Stimulated activated CD8-positive, alpha-beta memory T cell treated with anti-CD3 and anti-CD28 coated beads, Interleukin-15, amount 100 ng/mL, for 48 hours (primary cell): ENCODE measurements at places on chromosomes 2 and 18.

DNA sequence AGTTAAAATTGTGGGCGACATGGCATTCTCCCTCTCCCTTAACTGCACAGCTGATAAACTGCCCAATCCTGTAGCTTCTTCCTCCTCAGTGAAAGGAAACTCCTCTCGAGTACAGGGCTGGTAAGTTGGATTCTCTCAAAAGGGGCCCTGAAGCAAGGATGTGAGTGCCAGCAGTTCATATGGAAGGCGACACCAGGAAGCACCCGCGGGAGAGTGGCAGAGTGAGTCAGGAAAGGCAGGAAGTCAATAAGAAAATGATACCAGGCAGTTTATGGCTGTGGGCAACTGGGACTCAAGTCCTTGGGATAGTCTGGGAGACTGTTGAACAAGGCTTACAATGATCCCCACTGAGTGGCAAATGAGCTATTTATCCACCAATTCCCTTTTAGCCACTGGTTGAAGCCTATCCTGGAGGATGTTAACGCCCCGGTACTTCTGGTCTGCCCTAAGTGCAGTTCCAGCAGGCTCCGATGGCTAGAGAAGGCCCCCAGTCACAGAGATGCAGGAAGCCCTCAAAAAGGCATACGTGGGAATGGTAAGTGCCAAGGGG is 34.8 kb downstream of the ABHD3 start:
- DNase-seq: no peak

DNA sequence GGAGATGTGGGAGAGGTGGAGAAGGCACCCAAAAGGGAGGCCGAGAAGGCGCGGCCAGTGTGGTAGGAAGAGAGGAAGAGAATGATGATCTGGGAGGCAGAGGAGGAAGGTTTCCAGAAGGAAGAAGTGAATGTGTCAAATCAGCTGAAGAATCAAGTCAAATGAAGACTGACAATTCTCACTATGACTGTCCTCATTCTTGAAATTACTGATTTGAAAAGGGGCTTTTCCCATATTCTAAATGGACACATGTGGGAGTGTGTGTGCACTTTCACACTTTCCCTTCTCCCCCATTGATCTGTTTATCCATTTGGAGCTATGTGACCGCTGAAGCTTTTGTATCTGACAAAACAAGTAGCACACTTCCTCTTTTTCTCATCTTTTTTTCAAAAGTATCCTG is 6.1 kb downstream of the AFF3 start:
- DNase-seq: no peak

GRCh38 chr2:72141032-72141645 is 6.5 kb downstream of the CYP26B1 start:
- DNase-seq: no peak

- DNase-seq: no peak
Measured at GRCh38 chr2:173843526-173843925, 121.6 kb downstream of the SP3 start.

DNA sequence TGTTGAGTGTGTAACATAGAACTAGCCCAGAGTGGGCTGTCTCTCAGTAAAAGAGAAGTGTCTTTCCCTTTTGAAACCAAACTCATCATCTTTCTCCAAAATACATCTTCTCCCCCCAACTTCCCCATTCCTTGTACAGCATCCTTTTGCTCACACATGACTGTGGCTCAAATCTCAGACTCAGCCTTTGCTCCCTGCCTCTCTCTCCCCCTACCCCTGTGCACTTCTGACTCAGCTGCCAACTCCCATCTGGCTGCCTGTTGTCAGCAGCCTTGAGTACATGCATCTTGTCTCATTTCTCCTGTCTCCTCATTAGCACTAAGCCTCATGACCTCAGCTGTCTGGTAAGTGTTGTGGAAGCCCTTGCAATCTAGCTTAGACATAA is 18.1 kb upstream of the MGAT4A start:
- no peak for DNase-seq

GRCh38 chr2:188675391-188676009 is 298.7 kb upstream of the COL3A1 start:
- DNase-seq: no peak
